LNCaP clone FGC (cell line): ENCODE measurements at places on chromosomes 5 and 9.

GRCh38 chr5:22926574-22926973, 73.4 kb upstream of the CDH12 start:
- no peak for DNase-seq

- no peak for DNase-seq
Observed at GRCh38 chr9:91812191-91812590, 137.8 kb downstream of the ROR2 start.

DNA sequence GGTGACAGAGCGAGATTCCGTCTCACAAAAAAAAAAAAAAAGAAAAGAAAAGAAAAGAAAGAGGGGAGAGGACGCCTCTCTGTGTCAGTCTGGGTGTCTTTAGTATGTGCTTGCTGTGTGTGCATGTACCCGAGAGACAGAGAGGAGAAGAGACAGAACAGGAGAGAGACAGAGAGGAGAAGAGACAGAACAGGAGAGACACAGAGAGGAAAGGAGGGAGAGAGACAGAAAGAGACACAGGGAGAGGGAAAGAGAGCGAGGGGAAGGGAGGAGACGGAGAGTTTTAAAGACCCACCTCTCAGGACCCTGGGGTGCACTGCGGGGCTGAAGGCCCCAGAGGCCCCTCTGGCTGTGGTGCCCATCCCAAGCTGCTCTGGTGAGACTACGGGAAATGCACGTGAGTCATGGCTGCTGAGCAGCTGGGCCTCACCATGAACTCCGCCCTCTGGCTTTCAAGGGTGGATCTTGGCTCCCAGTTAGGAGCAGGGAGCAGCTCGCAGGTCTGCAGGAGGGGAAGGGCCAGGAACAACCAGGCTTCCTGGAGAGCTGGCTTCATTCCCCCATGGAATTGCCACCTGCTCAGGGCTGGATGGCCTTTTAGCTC, 7.9 kb downstream of the SLC6A3 start:
- peak; percentile 14 for DNase-seq

DNA sequence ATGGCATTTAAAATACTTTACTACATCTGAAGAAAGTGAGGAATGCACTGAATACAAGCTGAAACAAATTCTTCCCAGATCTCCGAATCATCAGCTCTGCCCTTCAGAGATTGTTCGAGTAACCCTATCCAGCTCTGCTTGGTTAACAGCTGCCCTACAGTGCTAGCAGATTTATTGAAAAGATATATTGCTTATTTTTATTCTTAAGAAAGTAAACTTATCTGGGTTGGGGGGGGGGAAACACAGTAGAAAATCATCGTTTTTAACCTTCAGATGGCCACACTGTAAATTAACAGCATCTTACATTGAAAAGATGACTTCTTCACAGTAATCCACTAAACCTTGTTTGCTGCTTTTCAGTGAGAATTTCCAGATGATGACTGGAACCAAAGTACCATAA, 210.8 kb downstream of the NFIB start:
- DNase-seq: no peak

DNA sequence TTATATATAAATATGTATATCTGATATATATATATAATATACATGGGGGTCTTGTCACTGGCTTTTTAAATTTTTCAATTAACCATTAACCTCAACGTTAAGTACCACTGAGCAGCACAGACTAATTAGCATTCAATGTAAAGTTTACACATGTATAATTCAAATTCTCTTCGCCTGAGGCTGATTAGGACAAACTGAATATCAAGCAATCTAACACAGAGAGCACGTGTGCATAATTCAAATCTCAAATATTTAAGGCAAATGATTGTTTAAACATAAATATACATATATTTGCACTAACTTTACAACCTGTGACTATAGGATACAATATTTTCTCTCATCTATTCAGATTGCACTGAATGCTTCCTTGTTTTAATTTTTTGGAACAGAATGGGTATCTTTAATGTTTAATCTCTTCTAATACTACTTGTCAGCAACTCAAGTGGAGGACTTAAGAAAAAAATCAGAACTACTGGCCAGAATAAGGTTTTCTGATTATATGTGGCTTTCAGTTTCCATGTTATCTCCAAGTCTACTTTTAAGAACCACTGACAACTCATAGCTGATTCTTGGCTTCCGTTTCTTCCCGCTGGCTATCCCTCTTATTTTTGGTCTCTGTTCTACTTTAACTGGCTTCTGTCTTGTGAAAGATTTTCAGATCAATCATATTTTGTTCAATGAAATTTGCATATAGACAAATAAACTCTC, 204.8 kb downstream of the MLLT3 start:
- DNase-seq: no peak

GRCh38 chr9:137670391-137671195, 51.8 kb downstream of the EHMT1 start:
- peak; percentile 81 for DNase-seq

GRCh38 chr9:109387206-109387605, 66.3 kb upstream of the EPB41L4B start:
- no peak for DNase-seq

DNA sequence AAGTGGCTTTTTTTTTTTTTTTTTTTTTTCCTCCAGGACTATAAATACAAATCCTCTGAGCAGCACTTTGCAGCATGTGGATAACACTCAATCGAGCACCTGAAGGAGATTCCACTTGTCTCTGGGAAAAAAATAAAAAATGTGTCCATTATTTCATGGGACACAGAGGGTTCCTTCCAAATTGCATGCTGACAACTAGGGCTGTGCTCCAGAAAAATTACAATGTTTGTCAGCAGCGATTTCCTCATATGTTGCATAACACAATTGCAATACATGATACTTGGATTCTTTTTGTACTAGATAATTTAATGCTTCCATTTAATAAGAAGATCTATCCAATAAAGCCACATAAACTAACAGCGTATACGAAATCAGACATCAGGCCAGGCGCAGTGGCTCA, 84.4 kb downstream of the CDH18 start:
- DNase-seq: no peak

- no peak for DNase-seq
Observed at GRCh38 chr9:14391620-14392019, 77.7 kb upstream of the NFIB start.

- DNase-seq: no peak
Observed at GRCh38 chr9:15707000-15707399, 154.2 kb downstream of the CCDC171 start.

GRCh38 chr9:129759319-129759718, 6.5 kb upstream of the PTGES start:
- no peak for DNase-seq

- DNase-seq: no peak
Observed at GRCh38 chr9:89951675-89952074, 346.9 kb downstream of the GADD45G start.

GRCh38 chr5:1338506-1339070, 6.3 kb downstream of the CLPTM1L start:
- no peak for DNase-seq

DNA sequence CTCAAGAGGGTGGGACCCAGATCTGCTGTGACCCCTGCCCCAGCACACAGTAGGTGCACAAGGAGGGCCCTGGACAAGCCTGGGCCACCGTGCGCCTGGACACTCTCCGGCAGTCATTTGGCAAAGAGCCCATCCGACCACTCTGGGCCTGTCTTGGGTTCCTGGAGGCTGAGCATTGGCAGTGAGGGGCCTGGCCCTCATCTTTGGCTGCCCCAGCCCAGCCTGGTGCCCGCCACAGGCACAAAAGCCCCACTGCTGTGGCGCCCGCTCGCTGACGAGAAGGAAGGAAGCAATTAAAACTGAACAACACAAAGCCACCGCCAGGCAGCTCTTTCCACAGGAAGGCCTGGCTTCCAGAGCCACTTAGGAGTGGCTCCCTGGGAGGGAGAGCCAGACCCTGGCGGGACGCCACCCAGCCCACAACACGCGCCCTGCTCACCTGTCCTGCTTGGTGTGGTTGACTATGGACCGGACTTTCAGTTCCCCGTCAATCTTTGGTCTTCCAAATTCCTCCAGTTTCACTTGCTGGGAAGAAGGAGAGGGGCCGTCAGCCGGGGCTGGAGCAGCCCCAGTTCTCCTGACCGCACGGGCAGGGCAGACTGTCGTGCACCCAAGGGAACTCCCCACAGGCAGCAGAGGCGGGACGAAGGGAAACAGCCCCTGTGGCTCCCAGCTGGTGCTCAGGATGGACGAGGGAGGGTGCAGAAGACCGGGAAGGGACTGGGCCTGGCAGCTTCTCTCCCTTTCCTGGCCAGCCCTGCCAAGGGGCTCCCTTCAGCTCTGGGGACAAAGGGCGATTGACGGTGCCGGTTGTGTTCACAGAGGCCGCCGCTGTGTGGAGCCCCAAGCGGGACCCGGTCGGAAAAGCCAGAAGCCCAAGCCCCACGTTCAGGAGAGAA, 50.9 kb upstream of the SARDH start:
- DNase-seq: no peak

DNA sequence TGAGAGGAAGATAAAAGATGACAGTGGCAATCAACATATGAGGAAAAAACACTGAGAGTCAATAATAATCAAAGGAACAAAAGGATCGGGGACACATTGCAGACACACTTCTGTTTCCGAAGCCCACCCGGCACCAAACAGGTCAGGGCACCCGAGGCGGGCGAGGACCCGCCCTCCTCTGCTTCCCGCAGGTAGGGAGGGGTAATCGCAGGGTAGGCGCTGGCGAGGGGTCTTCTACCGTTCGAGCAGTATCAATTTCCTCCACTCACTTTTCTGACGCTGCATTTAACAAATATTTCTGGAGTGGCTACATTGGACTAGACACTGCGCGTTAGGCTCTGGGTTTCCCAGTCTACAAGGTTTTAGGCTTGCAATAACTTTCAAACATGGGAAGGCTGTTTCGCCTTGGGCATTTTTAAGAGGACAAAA, 1.3 kb downstream of the TXN start:
- DNase-seq: no peak

GRCh38 chr9:137423514-137424291, 510 bp downstream of the NOXA1 start:
- no peak for DNase-seq

- no peak for DNase-seq
Observed at GRCh38 chr5:157175071-157175612, 5.5 kb upstream of the ITK start.

DNA sequence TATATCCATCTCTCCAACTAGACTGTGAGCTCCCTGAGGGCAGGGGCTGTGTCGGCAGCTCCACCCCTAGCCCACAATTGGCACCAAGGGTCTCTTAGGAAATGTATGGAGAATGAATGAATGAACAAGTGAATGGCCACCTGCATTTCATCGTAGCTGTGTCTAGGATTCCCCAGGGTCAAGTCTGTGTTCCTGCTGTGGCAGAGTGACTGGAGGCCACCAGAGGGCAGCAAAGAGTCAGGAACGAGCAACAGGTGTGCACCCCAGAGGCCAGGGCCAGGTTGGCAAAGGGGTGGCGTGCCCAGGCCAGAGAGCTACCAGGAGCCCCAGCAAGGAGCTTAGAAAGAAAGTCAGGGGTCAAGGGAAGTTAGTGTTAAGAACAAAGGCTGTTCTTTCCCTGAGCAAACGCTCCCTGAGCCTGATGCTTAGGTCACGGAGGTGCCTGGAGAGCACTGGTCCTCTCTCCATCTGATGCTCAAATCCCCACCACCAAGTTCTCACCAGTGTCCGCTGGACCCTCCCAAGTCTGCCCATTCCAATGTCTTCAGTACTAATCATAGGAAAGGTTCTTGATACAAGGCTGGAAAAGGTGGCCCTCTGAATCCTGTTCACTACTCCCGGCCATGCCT, 160.7 kb downstream of the PAX5 start:
- no peak for DNase-seq

DNA sequence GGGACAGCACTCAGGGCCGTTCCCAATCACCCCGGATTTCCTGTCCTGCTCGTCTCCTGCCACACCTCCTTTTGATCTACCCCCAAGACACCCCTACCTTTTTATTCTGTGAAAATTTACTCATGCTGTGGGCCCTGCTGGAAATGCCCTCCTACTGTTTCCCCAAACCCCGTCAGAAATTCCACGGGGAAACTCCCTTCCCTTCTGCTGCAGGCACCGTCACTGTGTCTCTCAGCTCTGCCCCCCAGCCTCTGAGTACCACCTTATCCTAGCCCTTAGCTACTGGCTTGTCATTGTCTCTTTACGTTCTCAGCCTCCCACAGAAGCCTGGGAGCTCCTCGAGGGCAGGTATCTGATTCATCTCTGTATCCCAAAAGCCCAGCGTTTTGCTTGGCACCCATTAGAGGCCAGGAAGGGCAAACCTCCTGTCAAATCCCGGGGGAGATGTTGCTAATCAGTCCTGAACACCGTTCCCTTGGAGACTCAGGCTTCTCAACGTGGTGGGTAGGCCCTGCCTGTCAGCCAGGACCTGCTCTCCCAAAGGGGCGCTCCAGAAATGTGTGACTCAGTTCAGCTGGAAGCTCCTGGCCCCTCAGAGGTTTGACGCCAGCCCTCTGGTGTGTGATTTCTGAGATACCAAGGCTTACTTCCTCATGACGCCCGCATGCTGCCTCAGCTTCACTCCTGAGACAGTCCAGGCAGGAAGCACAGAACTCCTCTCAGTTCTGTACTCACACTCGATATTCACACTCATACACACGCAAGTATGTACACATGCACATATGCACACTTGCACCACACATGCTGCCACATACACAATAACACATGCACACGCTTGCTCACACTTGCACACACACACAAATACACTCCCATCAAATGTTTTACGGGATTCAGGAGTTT, 50.7 kb upstream of the GRHPR start:
- DNase-seq: no peak

GRCh38 chr9:131310833-131311554, 21.5 kb downstream of the PLPP7 start:
- no peak for DNase-seq

GRCh38 chr9:71145179-71145578, 23.8 kb upstream of the TRPM3 start:
- DNase-seq: no peak

DNA sequence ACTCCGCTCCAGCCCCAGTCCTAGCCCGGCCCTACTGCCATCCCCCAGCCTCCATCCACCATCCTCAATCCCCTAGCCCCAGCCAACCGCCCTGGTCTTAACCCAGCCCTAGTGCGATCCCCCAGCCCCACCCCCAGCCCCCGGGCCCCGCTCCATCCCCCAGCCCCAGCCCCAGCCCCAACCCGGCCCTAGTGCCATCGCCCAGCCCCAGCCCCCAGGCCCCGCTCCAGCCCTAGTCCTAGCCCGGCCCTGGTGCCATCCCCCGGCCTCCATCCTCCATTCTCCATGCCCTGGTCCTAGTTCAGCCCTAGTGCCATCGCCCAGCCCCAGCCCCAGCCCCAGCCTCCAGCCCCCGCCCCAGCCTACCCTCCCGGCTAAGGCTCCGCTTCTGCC, 398 bp downstream of the TOR1A start:
- no peak for DNase-seq

GRCh38 chr5:32261198-32261597, 51.5 kb downstream of the MTMR12 start:
- no peak for DNase-seq

GRCh38 chr9:19113964-19114679, 11.4 kb upstream of the HAUS6 start:
- no peak for DNase-seq

GRCh38 chr5:55892479-55892878, 41.3 kb downstream of the IL31RA start:
- no peak for DNase-seq

- no peak for DNase-seq
Observed at GRCh38 chr9:110932863-110933262, 105.4 kb downstream of the LPAR1 start.
